ENCODE measurements at places on chromosomes 6 and 20.

DNA sequence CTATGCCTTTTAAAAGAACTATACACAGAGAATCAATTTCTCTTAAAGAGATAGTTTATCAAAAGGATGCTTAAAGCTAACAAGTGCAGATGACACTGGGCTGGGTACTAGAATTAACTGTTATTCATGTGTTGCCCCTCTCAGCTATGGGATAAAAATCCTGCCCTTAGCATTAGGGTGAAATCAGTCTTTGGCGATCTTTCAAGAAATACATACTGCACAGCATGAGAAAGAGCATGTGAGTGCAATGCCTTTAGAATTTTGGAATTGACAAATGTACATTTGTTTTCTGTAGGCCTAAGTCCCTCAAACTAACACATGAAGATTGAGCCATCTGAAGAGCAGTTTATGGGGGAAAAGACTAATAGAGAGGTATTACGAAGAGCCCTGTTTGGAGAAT lies 115.4 kb downstream of the ZFP64 start:
- DNase-seq = peak; percentile 24

GRCh38 chr6:64330694-64331307 lies 695.2 kb downstream of the PHF3 start:
- no peak for DNase-seq

GRCh38 chr6:4133941-4134838 lies 1.2 kb downstream of the ECI2 start:
- DNase-seq = no peak

DNA sequence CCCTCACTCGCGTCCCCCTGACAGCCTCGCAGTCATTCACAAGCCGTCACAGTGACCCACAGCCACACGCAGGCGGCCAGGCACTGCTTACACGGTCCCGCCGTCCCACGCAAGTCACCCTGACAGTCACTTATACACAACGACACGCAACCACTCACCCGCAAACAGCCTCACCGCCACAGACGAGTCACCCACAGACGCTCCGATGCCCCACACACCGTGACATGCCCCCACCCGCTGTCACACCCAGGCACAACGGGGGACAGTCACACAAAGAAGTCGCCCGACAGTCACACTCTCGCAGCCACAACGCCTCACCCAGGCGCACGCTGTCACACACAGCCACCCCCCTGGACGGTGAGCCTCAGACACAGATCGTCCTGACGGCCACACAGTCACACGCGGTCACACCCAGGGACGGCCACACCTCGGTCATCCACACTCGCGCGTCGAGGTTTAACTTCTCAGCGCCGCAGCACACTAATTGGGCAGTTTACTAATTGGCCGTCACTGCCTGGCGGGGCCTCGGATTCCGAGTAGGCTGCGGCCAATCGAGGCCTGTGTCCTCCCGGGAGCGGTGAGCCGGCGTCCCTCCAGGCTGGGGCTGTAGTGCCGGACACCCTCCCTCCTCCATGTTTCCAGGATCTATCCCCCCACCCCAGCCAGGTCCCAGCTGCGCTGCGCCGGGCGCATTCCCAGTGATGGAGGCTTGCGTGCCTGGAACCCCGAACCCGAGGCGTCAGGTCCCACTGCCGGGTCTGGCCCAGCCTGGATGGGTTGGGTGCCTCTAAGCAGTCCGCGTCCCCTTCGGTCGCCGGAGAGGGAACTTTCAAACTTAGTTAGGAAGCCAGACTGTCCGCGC lies 790 bp downstream of the TOX2 start:
- no peak for DNase-seq

Measured in brain pericyte (primary cell).